ENCODE measurements at places on chromosomes 5 and 9.

DNA sequence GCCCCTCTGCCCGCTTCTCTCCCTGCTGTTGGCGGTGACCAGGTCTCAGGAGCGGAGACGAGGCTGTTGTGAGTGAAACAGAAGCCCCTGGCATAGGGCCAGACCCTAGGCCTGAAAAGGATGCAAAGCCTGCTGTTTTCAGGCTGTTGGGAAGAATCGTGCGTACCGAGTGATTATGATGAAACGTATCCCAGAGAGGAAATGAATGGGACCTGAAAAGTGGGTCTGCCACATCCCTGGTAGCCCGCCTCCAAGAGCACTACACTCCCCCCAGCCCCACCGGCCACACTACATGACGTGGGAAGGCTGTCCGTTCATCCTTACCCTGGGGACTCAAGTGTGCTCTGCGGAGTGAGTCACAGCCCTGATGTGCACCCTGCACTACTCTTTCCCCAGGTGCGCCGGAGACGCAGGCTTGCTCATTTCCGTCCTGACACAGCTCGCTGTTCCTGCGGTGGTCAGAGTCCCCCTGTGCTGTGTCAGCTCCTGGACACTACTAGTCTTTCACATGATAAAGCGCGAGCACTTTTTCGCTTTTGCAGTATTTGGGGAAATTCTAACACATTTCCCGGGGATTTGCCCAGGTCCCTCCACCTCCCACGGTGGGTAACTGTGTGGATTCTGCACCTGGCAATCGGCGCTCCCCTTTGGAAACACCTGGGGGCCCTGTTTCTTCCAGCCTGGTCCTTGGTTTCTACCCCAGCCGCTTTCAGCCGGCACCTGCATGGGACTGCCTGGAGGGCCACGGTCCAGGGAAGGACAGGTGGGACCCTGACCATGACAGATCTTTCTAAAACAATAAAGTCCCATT lies 91.5 kb downstream of the ANKRD33B start:
- DNase-seq = no peak

DNA sequence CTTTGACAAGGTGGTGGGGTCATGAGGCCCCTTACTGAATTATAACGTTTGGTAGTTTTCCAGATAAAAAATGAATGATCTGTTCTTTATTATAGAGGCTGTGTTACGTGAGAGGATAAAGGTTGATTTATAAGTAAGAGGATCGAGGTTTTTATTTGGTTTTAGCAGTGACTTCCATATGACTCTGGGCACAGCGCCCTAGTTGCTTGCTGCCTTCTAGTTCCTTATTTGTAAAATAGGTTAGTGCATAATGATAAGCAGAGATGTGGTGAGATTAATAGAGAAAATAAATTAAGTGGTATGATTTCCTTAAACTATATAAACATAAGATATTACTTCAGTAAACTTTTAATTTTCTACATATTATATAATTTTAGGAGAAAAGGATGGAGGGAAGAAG lies 29.8 kb downstream of the MRRF start:
- no peak for DNase-seq

GRCh38 chr9:105901514-105902109 lies 207.3 kb downstream of the TMEM38B start:
- DNase-seq = no peak

DNA sequence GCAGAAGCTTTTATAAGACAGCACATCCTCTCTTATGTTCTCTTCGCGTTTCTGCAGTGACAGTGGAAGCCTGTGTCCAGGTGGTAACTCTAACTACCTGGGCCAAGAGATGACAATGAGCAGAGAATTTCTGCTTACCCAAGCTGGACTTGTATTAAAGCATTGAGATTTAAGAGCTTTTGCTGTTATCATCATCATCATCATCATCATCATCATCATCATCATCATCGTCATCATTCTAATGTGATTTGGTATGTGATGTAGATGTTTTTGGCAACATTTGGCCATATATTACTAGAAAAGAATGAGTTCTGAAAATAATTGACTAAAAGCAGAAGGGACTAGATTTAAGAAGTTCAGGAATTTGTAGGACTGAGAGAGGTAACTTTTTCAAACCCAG lies 401.3 kb downstream of the BRINP1 start:
- DNase-seq = no peak

GRCh38 chr9:101029315-101030085 lies 973 bp downstream of the PLPPR1 start:
- DNase-seq = no peak

- no peak for DNase-seq
Measured at GRCh38 chr5:2155556-2155955, 272.8 kb upstream of the IRX4 start.

DNA sequence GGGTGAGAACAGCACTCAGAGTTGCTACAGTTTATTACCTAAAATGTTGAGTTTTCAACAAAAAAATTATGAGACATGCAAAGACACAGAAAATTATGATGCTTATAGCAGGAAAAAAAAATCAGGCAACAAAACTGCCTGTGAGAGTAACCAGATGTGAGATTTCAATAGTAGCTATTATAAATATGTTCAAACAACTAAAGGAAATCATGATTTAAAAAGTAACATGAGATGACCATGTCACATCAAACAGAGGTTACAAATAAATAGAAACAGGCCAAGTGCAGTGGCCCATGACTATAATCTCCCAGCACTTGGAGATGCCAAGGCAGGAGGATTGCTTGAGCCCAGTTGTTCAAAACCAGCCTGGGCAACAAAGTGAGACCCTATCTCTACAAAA lies 12.1 kb upstream of the RIMOC1 start:
- DNase-seq = no peak

GRCh38 chr5:76271836-76272235 lies 131.2 kb upstream of the IQGAP2 start:
- no peak for DNase-seq

- DNase-seq = no peak
Measured at GRCh38 chr5:139759219-139759721, 36.3 kb upstream of the PSD2 start.

DNA sequence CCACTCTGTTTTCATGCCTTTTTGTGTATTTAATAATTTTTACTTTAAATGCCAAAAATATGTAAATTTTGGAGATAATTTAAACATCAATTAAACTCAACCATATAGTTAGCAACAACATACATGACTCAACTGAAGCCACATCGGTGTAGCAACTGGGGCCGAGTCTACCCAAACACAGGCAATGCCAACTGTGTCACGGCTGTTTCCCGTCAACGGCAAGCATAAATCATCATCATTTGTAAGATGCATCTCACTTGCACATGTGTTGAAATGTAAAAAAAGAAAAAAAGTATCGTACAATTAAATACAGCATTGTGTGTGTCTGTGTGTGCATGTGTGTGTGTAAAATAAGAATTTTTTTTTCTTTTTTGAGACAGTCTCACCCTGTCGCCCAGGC lies 160.1 kb upstream of the TAS2R1 start:
- no peak for DNase-seq
